ENCODE measurements at places on chromosomes 13 and 19. TPM values are rescaled to one million over a fixed set of nuclear protein-coding genes. Genes with fewer than 3 reads are reported as not detected.

DNA sequence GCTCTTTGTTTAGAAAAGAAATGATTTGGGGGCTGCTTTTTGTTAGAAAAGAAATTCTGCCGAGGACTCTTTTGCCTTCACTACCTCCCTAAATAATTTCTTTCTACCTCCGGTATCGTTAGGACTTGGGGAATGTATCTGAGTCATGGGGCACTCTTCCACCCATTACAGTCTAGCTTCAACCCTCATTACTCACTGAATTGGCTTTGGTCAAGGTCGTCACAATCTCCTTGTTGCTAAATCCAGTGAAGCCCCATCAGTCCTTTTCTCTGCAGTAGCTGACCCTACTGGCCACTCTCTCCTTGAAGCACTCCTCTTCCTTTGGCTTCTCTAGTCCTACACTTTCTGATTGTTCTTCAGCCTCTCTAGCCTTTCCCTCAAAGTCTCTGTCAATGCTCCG, 34.0 kb downstream of the WDR87 start:
- DNase-seq, result no peak

- DNase-seq, result no peak
Observed at GRCh38 chr13:82467626-82468025, 1414.6 kb downstream of the SLITRK1 start.

DNA sequence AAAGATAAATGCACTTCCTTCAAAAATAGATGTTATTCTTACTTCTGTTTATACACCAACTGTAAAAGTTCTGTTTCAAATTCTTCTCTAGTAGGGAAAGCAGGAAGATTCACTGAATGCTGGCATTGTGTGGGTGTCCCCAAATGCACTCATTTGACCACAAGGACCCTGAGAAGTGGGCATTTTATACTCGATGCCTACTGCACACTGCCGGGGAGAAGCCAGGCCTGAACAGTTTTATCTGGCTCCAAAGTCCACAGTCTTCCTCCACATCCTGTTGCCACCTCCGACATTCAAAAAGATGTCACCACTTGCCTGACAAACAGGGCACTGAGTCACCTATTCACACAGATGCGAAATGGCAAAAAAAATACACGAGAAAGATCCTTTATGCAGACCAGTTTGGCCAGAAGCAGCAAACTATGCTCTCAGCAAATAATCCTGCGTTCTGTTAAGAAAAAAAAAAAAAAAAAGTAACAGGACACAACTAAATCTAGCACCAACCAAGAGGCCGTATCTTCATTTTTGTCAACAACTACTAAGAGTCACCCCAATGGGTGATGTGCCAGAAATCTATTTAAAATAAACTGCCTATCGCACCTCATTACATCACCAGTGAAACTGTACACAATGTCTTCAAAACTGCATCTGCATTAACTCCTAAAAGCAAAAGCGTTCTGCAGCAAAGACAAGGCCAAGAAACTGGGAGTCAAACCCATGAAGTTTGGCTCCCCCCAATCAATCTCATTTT, 6.2 kb downstream of the ZC3H4 start:
- DNase-seq, result no peak

DNA sequence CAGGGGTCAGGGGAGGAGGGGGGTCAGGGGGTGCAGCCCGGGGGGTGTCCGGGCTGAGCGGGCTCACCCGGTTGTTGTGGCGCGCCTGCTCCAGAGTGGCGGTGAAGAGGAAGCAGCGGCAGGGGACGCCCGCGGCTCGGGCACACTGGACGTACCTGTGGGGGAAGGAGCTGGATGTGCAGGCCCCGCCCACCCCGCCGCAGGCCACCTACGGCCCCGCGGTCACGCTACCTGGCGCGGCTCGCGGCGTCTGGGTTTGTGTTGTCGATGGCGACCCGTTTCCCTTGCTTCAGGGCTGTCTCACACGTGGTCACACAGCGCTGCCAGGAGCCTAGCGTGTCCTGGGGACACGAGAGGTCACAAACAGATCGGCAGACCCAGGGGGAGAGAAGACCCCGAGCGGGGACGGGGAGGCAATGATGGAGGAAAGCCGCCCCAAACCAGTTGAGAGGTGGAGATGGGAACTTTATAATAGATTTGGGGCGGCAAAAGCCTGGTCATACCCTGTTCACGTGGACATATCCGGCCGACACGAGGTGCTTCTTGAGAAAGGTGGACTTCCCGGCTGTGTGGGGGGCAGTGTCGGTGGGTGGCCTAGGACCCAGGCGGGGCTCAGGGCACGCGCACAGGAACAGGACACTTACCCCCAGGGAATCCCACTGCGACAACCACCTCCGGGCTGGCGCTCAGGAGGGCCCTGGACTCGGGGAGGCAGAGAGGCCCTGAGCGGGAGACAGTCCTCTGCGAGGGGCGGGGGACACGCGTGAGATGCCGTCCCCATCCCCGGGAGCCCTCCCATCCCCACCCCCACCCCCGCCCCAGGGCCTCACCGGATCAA, 5.6 kb downstream of the PNKP start:
- no peak for DNase-seq

GRCh38 chr19:29449371-29449770, 76.4 kb upstream of the VSTM2B start:
- DNase-seq, result no peak

- no peak for DNase-seq
Observed at GRCh38 chr13:44298314-44298713, 75.3 kb upstream of the SERP2 start.

DNA sequence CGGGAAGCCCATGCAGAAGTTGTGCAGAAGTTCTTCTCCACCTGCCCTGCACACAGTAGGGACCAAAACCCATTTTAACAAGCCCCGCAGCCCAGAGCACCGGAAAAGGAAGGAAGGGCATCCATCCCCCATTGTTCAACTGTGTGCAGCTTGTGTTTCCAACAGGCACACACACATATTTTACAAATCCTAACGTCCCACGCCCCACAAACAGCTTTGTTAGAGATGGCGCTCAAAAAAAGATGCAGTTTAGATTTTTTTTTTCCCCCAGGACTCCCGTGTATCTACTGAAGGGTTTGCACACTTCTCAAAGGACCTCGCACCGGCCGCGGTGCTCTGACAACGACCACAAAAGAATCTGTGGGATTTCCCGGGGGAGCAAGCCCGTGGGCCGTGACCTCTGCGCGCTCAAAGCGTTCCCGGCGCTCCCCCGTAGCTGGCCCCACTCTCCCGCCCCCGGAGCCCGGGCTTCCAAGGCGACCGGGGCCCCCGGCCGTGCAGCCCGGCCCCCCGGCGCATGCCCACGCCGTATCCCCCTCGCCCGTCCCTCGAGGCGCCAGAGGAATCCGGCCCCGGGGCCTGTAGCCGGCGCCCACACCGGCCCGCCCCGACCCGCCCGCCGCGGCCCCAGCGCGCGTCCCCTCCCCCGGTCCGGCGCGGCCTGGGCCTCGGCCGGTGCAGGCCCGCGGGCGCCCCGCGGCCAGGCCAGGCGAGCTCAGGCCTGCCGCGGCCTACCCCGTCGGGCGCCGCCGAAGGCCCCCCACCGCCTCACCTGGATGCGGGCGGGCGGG, 523 bp downstream of the ELAVL1 start:
- no peak for DNase-seq

DNA sequence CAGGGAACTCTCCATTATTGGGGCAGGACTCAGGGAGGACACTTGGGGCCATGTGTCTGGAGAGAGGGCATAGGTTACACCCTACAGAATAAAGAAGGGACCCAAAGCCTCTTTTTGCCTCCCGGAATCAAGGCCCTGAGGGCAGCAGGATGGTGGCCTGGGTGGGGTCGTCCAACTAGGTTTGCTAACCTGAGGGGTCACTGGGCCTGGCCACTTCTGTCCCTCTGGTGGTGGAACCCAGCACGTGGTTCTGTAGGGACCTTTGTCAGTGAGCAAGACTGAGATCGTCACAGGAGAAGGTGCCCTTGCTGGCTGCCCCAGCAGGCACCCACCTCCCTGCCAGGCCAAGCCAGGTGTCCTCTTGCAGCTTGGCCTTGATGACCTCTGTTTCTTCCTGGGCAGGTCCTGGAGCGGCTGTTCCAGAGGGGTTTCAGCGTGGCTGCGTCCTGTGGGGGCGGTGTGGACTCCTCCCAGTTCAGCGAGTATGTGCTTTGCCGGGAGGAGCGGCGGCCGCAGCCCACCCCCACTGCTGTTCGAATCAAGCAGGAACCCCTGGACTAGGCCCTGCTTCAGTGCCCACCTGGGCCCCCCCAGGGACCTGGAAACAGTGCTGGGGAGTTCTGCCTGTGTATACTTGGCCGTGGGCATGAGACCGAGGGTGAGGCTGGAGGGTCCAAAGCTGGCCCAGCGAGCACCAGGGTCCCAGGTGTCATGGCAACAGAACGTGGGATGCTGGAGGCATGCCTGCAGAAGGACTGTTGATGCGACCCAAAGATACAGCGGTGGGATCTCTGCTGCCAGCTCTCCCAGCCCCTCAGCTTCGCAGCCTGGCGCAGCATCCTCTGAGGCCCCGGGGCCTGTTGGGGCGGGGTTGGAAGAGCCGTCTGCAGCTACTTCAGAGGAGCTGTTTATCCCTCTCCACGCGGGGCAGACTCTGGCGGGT, 16.0 kb downstream of the KCTD15 start:
- no peak for DNase-seq

DNA sequence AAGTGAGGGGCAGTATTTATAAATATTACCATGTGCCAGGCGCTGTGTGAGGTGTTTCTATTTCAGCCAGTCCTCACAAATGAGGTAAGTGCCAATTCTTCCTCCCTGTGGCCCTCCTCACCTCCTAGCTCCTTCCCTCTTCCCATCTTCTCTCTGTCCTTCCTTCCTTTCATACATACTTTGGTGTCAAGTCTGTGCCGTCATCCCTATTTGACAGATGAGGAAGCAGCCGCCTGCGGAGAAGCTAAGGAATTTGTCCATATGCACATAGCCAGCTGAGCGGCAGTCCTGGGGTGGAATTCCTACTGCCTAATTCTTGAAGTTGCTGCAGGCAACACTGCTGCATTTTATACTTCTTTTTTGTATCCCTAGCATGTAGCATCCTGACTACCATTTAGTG, 150.8 kb downstream of the B3GLCT start:
- no peak for DNase-seq

POLR1D gene
- 110 TPM for polyA plus RNA-seq

DNAJC15 gene
- 0.01 TPM for polyA plus RNA-seq

LPAR2 gene
- 5.2 TPM for polyA plus RNA-seq

PCDH17 gene
- not detected for polyA plus RNA-seq

ZNF146 gene
- polyA plus RNA-seq, result 162 TPM

KRTDAP gene
- polyA plus RNA-seq, result not detected

ZNF530 gene
- polyA plus RNA-seq, result 6.3 TPM

R3HDM4 gene
- polyA plus RNA-seq, result 18.8 TPM

FAM83E gene
- polyA plus RNA-seq, result 0.24 TPM

DUS3L gene
- polyA plus RNA-seq, result 26.9 TPM

VAV1 gene
- polyA plus RNA-seq, result 9.5 TPM

IGFL1 gene
- 1.0 TPM for polyA plus RNA-seq

ATP11A gene
- 8.0 TPM for polyA plus RNA-seq

FBN3 gene
- polyA plus RNA-seq, result not detected

ATXN8OS gene
- not detected for polyA plus RNA-seq
